ENCODE measurements at places on chromosomes 12 and 14. TPM values are rescaled to one million over a fixed set of nuclear protein-coding genes. Genes with fewer than 3 reads are reported as not detected.

AHNAK2 gene
- 0.05 TPM for total RNA-seq

SART3 gene
- total RNA-seq, result 78.8 TPM

STON2 gene
- total RNA-seq, result 0.12 TPM

DNA sequence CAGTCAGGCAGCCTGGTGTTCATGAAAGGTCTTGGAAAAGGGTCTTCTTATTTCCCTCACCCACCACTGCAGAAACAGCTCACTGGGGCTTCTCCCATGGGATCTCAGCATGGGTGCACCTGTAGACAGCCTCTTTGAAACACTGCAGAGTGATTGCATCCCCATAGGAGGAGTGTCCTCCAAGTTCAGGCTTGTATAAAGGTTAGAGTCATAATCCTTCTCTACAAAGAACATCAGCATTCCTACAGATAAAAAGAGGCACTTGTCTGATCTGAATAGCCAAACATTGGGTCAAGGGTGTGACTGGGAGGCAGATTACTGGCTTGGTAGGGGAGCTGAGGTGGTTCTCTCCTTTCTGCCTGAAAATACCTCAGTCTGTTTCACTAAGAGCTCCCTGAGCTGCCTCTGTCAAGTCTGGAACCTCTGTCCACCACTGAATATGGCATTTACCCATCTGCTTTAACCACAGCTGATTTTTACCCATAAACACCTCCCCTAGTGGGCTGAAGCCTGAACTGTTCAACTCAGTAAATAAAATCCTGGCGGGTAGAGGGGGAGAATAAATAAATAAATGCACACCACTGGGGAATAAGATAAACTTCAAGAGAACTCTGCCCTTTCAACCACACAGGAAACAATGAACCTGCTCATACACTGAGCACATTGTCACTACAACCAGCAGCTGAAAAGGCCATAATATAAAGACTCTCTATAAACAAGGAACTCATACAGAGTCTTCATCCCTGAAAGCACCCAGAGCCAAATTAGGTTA lies 120.7 kb upstream of the SCAF11 start:
- no peaks in the 10 kb centered on the region for H3K4me1 ChIP-seq
- H3K27ac ChIP-seq, result no peak overlapping the region
- H3K27me3 ChIP-seq, result peaks cover 7% of the 10 kb centered on the region
- H3K4me3 ChIP-seq, result no peak overlapping the region
- DNase-seq, result no peak
- H3K36me3 ChIP-seq, result peaks cover 2% of the 10 kb centered on the region

DNA sequence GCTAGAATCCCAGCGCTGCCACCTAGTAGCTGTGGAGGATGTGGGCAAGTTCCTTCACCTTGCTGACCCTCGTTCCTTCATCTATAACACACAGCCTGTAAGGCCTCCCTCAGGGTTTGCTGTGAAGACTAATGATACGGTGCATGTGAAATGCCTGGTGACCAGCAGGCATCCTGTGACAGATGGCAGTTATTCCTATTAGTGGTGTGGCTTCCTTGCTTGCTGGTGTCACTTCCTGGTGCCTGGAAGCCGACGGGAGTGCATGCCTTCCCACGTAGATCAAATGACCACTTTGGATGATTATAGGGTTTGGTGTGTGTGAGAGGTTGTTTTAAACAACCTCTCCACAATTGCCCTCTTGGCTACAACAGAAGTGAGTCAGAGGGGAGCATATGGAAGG lies 894.9 kb downstream of the VRK1 start:
- DNase-seq, result no peak
- H3K4me1 ChIP-seq, result peaks cover 15% of the 10 kb centered on the region
- no peaks in the 10 kb centered on the region for H3K36me3 ChIP-seq
- no peak overlapping the region for H3K4me3 ChIP-seq

GRCh38 chr14:42316693-42317092 lies 710.0 kb downstream of the LRFN5 start:
- no peak overlapping the region for H3K4me3 ChIP-seq
- no peaks in the 10 kb centered on the region for H3K36me3 ChIP-seq
- H3K27ac ChIP-seq, result no peak overlapping the region
- DNase-seq, result no peak
- H3K27me3 ChIP-seq, result no peaks in the 10 kb centered on the region

GRCh38 chr14:32986791-32987540 lies 48.3 kb downstream of the NPAS3 start:
- H3K4me3 ChIP-seq, result no peak overlapping the region
- H3K36me3 ChIP-seq, result no peaks in the 10 kb centered on the region
- H3K4me1 ChIP-seq, result no peaks in the 10 kb centered on the region
- no peak for DNase-seq
- H3K27ac ChIP-seq, result no peak overlapping the region
- peaks cover 1% of the 10 kb centered on the region for H3K27me3 ChIP-seq

DNA sequence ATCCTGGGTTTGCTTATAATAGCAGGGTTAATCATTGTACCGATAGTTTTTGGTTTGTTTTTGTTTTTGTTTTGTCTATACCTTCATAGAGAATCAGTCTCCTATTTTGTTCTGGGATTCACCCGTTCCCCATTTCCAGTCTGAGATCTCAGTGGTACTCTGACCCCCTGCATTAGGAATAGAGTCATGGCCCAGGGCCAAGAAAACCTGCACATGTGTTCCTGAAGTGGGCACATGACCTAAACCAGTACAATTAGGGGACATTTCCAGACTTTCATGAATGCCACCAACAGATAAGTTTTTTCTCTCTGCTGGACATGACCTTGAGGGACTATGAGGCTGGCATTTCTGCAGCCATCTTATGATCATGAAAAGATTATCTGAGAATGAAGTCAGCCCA lies 52.5 kb downstream of the MRPL42 start:
- DNase-seq, result no peak
- no peak overlapping the region for H3K27ac ChIP-seq
- no peak overlapping the region for H3K4me3 ChIP-seq
